Naive B cell (primary cell): ENCODE measurements at places on chromosomes 2 and 18.

GRCh38 chr2:120239488-120240287 lies 13.0 kb upstream of the RALB start:
- no peak for DNase-seq

GRCh38 chr2:47631306-47631705 lies 151.6 kb upstream of the MSH6 start:
- DNase-seq = no peak

GRCh38 chr2:59584958-59585357 lies 968.5 kb downstream of the BCL11A start:
- DNase-seq = no peak

- no peak for DNase-seq
Measured at GRCh38 chr2:240512666-240513535, 44.9 kb downstream of the ANKMY1 start.

DNA sequence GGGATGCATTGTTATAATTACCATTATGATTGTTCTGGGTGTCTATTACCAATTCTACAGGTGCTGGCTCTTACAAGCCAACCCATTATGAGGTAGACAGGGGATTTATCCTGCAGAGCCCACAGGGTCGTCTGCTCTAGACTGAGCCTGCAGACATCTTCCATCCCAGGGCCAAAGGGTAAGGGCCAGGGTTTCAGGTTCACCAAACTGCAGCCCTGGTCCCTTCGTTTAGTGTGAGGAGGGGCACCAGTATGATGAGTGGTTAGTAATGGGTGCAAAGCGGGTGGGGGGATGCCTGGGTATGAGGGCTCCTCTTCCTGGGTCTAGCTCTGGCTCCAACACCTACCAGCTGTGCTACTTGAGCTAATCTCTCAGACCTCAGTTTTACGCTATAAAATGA lies 1.2 kb upstream of the ARID5A start:
- DNase-seq = no peak

DNA sequence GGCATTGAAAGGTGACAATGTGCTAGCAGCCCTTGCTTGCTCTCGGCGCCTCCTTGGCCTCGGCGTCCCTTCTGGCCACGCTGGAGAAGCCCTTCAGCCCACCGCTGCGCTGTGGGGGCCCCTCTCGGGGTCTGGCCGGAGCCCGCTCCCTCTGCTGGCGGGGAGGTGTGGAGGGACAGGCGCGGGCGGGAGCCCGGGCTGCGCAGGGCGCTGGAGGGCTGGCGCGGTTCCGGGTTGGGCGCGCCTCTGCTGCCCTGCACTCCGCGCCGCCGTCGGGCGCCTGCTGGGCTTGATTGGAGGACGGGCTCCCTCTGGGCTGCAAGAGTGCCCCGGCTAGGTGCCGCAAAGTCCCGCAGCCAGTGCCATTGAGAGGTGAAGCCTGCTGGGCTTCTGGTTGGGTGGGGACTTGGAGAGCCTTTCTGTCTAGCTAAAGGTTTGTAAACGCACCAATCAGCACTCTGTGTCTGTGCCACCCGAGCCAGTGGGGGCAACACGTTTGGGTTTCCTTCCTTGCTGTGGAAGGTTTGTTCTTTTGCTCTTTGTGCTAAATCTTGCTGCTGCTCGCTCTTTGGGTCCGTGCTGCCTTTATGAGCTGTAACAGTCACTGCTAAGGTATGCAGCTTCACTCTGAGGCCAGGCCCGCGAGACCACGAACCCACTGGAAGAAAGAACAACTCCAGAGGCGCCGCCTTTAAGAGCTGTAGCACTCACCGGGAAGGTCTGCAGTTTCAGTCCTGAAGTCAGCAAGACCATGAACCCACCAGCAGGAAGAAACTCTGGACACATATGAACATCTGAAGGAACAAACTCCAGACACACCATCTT lies 14.8 kb upstream of the IMP4 start:
- DNase-seq = no peak

GRCh38 chr2:112880696-112881095 lies 30.3 kb upstream of the IL37 start:
- DNase-seq = no peak

DNA sequence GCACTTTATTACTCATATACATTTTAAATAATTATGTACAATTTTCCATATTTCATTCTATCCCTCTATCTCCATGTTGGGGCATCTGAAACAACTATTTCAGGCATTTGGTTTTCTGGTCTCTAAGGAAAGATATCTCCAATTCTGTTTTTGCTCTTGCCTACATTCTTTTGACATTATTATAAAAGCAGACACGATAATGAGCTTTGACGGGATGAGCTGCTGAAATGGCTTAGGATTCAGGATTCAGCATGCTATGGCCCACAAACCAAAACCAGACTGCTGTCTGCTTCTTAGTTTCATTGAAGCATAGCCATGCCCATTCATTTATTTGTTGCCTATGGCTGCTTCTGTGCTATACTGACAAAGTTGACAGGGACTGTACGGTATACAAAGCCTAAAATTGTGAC lies 42.7 kb upstream of the GLS start:
- no peak for DNase-seq

GRCh38 chr2:69169655-69170389 lies 156.8 kb downstream of the ANTXR1 start:
- no peak for DNase-seq

DNA sequence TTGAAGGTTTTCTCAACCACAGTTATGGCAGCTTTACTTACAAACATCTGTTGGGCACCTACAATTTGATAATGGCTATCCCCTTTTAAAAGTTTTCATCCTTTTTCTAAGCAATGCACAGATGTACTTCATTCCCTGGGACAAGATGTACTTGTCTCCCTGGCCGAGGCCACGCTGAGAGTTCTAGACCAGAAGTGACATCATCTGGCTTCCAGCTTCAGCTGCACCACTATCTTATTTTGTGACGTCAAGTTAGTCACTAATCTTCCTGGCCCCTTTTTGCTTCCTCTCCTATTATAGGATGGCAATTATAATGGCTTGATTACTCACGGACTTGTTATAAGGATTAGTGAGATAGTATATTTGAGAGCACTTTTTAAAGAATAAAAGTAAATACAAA lies 386.4 kb downstream of the BCL11A start:
- DNase-seq = no peak

GRCh38 chr2:223894009-223894408 lies 51.1 kb downstream of the WDFY1 start:
- peak; percentile 37 for DNase-seq

DNA sequence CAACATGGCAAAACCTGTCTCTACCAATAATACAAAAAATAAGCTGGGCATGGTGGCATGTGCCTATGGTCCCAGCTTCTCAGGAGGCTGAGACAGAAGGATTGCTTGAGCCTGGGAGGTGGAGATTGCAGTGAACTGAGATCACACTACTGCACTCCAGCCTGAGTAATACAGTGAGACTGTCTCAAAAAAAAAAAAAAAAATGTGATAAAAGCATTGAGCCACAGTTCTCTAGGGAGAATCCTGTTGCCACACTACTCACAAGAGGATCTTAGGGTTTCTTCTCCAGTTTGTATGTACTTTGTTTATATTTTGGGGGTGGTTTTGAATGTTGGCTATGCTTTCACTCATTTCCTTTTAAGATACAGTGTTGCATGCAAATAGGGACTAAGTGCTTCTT lies 62.0 kb downstream of the TMEM185B start:
- DNase-seq = no peak

DNA sequence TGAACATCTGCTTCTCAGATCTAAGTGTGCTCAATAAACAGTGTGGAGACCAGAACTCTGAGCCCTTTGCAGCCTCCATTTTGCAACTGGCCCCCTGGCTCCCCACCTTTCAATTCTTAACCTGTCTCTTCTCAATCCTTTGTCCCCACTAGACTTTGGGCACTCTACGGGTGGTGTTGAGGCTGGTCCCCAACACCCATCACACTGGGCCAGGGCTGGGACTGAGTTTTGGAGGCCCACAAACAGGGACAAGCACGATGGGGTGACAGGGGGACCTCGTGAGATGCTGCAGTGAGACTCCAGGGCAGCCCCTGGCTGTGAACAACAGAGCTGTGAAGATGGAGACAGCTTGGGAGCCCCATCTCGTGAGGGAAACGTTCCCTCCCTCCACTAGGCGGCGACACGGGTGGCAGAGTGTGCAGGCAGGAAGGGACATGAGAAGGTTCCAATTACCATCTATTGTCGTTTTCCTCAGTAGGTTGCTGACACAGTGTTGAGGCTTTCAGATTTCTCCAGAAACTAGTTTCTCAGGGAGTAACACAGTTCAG lies 1.2 kb downstream of the ANKMY1 start:
- peak; percentile 34 for DNase-seq

GRCh38 chr18:45413180-45413836 lies 202.0 kb upstream of the SLC14A2 start:
- DNase-seq = no peak

- DNase-seq = no peak
Measured at GRCh38 chr2:226963528-226963927, 127.7 kb downstream of the RHBDD1 start.

GRCh38 chr2:95270541-95271081 lies 3.6 kb upstream of the PROM2 start:
- DNase-seq = no peak

GRCh38 chr2:180124273-180125139 lies 117.4 kb upstream of the CWC22 start:
- DNase-seq = peak; percentile 37

- no peak for DNase-seq
Measured at GRCh38 chr18:38709122-38709521, 1143.5 kb upstream of the CELF4 start.

DNA sequence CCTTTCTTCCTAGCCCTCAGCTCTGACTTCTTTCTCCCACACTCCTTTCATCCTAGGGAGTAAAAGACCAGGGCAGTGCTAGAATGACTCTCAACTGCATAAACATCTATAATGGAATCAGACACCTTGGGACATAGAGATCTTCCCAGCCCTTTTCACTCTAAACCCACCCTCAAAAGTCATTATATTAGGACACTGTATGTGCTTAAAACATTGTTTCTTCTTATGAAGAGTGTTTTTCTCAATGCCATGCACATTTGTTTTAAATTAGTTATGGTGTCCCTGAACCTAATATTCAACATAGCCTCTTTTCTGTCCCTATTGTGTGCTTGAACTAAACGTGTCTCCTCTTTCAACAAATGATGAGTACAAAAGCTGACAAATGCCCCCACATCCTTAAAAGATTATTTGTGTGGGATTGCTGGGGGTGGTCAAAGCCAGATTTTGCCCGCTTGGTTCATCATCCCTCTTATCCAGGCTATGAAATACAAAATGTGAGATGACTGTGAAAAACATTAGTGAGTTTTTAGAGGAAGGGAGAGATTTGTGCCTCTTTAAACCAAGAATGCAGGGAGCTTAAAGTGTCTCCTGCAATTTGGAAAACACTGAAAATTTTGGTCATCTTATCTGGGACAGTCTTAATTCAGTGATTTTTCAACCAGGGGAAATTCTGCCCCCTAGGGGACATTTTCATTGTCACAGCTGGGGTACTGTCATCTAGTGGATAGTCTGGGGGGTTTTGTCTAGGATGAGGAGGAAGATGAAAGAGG lies 29.0 kb downstream of the SERPINB5 start:
- peak; percentile 11 for DNase-seq

DNA sequence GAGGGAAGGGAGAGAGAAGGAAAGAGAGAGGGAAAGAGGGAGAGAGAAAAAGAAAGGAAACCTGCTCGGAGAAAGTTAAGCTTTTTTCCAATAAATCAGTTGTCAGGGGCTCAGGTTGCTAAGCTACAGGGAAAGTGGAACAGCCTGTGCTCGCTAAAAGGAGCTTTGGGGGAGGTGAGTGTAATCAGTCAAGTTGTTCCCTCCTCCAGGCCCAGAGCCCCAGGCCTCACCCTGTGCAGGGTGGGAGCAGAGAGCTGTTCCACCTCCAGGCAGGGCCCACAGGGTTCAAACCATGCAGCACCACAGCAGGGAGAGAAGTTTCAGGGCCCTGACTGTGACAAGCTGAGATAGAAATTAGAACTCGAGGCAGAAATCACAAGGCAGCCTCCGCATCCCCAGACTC lies 56.4 kb upstream of the PPP1CB start:
- no peak for DNase-seq

- no peak for DNase-seq
Measured at GRCh38 chr2:69493268-69493667, 56.0 kb upstream of the NFU1 start.

DNA sequence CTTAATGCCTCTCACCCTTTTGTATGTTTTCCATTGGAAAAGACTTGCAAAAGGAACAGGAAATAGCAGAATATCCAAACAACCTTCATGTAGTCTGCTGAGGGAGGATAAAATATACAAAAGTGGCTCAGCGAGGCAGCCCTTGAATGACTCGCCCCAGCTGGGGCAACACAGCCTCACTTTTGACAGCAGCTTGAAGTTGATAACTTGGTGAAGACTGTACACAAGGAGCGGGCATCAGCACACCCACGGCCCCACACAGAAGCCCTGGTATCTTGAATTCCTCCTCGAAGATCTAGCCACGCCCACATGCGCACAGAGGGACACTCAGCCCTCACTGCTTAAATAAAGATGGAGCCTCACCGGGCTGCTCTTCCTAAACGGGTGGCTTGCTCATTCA lies 161.0 kb downstream of the IRS1 start:
- DNase-seq = no peak

DNA sequence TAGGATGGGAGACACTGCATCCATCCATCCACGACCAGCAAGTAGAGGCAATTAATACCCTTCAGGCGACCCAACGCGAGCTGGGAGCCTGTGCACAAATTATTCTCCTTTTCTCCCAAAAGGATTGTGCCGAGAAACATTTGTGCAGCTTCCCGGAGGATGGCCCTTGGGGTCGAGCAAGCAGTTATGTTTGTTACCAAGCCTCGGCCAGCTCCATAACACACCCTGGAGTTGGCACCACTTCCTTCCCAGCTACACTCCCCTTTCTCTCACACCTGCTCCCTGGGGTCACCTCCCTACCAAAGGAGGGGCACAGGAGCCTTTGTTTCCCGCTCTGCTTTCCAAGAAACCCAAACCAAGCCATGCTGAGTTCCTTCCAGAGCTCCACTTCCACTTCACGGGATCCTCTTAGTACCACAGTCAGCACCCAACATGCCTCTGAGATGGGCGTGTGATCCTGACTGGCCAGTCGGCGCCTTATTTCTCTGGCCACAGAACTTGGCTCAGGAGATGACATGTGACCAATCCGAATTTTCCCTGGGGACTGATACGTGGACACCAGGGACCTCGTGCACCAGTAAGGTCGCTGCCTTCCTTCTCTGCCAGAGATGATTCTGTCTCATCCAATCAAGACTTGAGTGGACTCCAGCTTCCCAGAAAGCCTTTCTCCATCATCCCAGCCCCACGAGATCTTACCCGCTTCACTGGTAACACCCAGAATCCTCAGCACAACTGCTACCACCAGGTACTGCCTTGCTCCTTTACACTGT lies 28.5 kb downstream of the GPR55 start:
- DNase-seq = no peak

GRCh38 chr18:72502671-72503431 lies 41.3 kb downstream of the CBLN2 start:
- no peak for DNase-seq

DNA sequence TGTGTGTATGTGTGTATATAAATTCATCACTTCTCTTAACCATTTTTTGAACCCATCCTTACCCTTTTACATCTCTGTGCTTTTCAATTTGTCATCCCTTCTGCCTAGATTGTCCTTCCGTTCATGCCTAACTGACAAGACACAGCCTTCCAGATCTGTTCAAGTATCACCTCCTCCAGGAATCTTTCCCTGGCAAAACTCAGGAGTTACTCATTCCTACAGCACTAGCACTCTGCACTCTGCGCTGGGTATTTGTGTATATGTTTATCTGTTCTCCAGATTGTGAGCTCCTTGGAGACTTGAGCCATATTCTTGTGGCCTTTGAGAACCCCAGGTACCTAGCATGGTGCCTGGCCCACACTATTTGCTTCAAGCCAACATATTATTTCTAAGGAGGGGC lies 26.8 kb upstream of the ASXL2 start:
- no peak for DNase-seq
